Tibial artery (tissue), 4 donors: ENCODE measurements at places on chromosomes 12 and 14.

DNA sequence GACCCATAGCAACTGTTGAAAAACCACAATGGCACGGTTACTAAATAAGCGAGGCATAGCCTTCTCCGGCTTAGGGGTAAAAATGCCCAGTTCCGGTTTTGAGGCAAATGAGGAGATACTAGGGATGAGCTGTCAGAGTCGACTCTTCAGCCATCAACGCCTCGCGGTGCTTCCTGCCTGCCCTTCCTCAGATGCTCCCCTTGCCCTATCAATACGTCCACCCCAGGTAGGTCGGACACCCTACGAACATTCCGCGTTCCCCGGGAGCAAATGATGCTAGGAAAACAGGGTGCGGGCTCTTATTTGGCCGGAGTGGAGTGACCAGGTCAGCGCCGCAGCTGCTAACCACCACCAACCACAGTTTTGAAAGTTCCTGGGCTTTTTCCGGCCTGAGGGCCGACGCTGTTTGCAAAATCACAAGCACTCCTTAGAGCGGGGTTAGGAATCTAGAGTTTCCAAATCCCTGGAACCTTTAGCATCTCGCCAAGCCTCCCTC lies 1.2 kb downstream of the SRSF9 start:
- DNase-seq: peak; percentile 69

DNA sequence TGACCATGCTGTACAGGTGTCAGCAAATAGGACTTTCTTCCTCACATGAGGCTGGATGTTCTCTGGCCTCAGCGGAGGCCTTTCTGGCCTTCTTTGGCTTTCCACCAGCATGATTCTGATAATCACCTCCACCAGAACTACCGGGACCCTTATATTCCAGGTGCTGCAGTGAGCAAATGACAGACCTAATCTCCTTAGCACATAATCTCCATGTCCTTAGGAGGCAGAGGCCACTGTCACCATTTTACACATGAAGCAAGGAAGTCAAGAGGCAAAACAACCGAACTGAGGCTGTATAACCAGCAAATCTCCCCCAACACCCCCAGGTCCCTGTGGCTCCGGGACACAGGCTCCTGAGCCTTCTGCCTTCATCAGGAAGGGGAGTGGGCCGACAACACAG lies 91.2 kb downstream of the ITPK1 start:
- no peak for DNase-seq

- no peak for DNase-seq
Measured at GRCh38 chr12:104855599-104855998, 102.5 kb downstream of the SLC41A2 start.

DNA sequence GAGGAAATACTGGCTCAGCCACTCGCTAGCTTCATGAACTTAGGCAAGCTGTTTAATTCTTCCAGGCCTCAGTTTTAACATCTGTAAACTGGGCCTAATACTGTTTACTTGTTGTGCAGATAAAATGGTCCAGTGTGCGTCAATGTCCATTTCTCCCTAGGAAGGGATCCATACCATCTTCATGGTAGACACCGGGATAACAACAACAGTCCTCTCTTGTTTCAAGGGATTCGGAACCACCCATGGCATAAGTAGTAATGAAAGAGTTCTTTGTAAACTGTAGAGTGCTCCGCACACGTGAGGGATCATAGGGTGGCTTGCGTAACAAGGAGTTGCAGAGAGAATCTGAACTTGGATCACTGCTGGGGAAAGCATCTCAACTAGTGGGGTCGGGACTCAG lies 17.3 kb upstream of the CHGA start:
- no peak for DNase-seq

DNA sequence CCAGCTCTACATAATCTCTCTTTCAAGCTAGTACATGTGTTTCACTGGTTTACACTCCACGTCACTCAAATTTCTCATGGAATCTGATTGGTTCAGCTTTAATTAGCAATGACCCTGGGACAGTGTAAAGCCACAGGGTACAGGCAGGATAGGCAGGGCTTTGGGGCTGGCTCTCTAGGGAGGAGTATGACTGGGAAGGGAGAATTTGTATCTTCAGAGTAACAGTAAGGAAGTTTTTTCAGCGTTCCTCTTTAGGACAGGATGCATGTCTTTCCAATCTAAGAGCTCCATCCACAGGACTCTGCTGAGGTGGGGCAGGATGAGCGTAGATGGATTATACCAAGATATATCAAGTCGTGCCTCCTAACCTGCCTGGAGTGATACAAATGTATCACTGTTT lies 112.0 kb upstream of the CLEC14A start:
- DNase-seq: no peak
